ENCODE measurements at places on chromosomes 11 and 22.

GRCh38 chr22:32556159-32556558, 81.5 kb downstream of the FBXO7 start:
- DNase-seq: no peak

- no peak for DNase-seq
Measured at GRCh38 chr11:19951558-19952115, 208.6 kb downstream of the DBX1 start.

DNA sequence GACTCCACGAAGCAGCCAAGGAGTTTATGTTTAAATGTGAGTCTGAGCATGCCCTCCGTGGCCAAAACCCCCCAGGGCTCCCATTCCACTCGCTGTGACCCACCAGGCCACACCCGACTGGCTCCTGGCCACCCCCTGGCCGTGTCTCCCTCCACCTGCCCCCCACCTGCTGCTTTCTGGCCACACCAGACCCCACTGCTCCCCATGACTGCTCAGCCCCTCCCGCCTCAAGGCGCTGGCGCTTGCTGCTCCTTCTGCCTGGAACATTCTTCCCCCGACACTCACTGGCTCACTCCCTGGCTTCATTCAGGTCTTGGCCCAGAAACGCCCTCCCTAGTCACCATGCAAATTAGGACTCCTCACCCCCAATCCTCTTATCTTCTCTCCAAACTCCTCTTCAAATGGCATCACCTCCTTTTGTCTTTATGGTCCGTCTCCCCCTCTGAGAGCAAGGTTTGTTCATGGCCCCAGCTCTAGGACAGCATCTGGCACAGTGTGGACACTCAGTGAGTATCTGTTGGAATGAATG, 72.2 kb downstream of the EFCAB6 start:
- no peak for DNase-seq

- DNase-seq: no peak
Measured at GRCh38 chr11:104652996-104653395, 245.3 kb downstream of the CASP12 start.

GRCh38 chr11:61082931-61083531, 19.3 kb upstream of the CD5 start:
- no peak for DNase-seq

DNA sequence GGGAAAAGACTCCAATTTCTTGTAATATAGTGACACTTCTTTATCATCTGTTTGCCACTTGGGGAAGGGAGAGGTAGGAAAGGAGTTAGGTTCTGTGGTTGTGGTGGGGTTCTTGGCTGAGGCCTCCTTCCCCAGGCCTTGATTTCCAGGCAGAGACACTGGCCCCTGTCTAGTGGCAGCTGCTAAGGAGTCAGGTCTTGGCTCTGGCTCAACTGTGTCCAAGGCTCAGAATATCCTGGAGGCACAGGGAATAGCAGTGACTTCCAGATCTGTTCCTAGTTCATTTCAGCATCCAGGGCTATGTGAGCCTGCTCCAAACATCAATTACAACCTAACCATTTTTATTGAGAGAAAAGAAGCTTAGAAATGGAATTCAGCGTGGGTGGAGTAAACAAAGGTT, 29.5 kb downstream of the PPFIBP2 start:
- DNase-seq: no peak

GRCh38 chr11:122715548-122716440, 60.3 kb downstream of the UBASH3B start:
- DNase-seq: no peak

- DNase-seq: no peak
Measured at GRCh38 chr11:26995701-26996460, 2.0 kb downstream of the FIBIN start.

GRCh38 chr11:83693306-83693992, 407.3 kb upstream of the CCDC90B start:
- DNase-seq: no peak

GRCh38 chr11:72769680-72770079, 17.5 kb upstream of the ARAP1 start:
- no peak for DNase-seq

GRCh38 chr11:15697437-15698236, 582.9 kb downstream of the INSC start:
- DNase-seq: no peak

GRCh38 chr11:70024036-70024772, 53.9 kb upstream of the ANO1 start:
- no peak for DNase-seq

GRCh38 chr11:48107188-48107704, 109.4 kb upstream of the OR4B1 start:
- no peak for DNase-seq

- no peak for DNase-seq
Measured at GRCh38 chr11:64119700-64120099, 46.2 kb downstream of the MACROD1 start.

GRCh38 chr11:123302751-123303195, 107.7 kb upstream of the CLMP start:
- DNase-seq: no peak

DNA sequence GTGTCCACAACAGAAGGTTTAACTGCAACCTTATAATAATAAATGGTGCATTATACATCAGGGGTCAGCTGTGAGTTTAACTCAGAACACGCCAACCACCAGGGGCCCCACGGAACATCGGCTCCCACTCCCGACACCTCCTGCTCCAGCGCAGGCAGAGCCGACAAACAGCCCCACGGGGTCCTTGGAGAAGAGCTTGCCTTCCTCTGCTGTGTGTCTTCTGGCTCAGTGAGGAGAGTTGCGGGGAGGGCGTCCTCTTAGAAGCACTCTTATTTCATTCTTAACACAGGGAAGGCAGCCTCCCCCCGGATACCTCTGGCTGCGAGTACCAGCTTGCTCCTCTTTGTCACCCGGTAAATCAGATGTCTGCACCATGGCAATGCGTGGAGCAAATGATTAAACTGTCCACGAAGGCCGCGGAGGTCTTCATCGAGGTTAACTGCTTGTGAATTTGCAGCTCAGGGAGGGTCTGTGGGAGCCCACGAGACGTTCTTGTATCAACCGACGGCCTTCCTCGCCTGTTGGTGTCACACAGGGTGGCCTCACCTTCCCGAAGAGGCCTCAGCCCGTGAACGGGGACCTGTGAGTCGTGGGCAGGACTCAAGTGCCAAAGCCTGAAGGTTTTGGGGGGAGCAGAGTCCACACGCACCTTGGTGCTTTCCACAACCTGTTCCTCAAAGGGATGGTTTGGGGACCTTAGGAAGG, 464.0 kb downstream of the BRD1 start:
- no peak for DNase-seq

DNA sequence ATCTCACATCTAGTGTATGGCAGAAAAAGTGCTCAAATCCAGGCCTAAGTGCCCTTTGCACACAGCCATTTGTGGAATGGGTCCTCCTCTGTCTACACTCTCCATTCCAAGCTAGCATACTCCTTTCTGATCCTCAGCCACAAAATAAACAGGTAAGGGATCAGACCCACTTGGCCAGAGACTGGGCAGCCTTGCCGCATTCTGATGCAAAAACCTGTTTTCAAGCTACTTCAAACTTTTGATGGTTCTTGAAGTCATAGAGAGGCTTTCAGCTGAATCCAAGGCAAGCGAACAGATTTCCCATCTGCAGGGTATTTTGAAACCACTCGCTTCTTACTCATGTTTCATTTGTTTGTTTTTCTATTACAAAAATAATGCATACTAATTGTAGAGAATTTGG, 136.6 kb upstream of the NAV2 start:
- no peak for DNase-seq

DNA sequence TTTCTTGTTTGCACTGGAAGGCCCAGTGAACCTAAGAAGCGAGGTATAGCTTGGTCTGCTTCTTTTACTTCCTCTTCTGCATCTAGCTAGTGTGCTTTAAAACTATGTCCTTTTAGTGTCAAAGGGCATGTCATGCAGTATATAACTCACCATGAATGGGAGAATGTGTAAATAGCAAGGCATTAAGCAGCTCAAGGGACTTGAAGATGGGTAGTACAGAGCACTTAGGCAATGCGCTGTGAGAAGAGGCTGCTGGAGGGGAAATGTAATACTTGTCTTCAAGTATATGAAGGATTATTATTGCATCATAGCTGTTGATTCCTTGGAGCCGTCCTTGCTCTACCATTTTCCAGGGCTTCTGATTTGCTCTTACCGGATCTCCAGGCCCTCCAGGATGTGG, 7.6 kb downstream of the MAML2 start:
- DNase-seq: no peak

- no peak for DNase-seq
Measured at GRCh38 chr11:29943347-29943746, 73.5 kb downstream of the KCNA4 start.

DNA sequence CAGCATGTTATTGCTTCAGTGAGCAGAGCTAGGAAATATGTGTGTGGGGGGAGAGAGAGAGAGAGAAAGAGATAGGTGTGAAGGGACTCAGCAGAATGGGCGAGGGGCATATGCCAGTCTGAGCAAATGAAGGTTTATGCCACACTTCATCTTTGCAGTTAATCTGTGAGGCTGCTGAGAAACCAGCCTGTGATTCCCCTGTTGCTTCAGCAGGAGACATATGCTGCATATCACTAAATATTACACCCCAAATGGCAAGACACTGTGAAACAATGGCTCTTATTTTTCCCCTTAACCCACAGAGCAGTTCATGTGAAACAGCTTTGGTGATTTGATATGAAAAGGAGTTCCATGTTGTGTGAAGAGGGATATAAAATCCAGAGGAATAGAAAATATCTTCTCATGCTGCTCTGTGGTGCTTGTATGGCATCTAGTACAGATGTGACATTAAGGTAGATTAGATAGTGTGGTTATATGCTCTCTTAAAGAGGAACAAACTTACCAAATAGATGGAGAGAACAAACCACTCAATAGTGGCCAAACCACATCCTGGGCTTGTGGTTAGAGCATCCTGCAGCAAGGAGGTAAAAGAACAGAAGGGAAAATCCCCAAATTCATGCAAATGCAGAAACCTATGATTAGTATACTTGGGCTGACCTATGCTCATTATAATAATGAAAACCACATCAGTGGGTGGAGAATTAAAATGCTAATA, 864.2 kb downstream of the FAM181B start:
- peak; percentile 70 for DNase-seq

DNA sequence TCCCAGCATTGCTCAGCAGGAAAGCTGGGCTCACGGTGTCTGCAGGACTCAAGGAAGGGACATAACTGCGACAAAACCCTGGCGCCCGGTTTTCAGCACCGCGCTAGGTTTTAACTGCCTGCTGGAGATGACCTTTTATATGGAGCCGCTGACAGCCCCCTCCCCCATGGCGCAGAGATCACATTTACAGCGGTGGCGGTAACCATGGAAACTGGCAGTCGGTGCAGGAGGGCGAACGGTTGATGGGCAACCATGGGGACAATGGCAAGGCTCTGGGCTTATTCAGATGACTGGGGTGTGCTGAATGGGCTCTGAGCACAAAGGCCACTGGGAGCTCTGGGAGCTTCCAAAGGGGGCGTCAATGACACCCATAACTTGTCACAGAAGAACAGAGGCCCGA, 37.2 kb downstream of the CELSR1 start:
- no peak for DNase-seq

DNA sequence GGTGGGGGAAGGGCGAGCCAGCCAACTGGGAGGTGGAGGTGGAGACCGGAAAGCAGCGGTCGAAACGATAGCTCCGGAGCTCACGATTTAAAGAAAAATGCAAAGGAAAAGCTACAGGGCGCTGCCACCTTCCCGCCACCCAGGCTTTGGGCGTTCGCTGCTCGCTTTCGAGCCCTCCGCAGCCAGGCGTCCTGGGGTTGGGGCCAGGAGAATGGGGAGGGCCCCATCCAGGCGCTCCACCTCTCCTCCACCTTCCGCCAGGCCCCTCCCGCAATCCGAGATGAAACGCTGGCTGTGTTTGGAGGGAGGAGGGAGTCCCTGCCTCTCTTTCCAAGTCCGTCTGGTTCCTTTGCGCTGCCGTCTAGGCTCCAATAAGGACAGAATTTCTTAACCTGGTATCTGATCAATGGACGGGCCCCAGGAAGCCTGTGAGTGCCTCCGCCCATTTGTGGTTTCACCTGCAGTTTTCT, 483 bp upstream of the ABTB2 start:
- DNase-seq: peak; percentile 5

DNA sequence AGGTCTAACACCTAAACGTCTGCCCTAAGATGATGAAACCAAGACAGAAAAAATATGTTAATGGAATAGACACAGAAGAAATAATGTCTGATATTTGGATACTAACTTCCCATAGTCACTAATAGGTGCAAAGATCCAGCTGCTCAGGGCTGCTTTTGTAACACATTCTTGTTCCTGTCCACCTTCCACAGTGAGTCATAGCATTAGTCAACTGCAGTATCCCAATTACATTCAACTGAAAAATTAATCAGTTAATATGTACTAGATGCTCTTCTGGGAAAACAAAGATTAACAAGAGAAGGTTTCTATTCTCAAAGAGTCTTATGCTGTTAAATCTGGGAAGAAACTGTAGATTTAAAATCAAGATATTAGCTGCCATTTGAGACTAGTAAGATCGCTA, 47.6 kb downstream of the HEPHL1 start:
- DNase-seq: no peak

GRCh38 chr11:74437441-74438042, 29.8 kb downstream of the KCNE3 start:
- no peak for DNase-seq
